H1 (cell line): ENCODE measurements at places on chromosomes 2 and 18. TPM values are rescaled to one million over a fixed set of nuclear protein-coding genes. Genes with fewer than 3 reads are reported as not detected.

DES gene
- 1.5 and 1.8 TPM in 2 replicates for total RNA-seq

AGXT gene
- not detected in 2 replicates for total RNA-seq

GRCh38 chr2:152393377-152393776 is 58.4 kb downstream of the FMNL2 start:
- H3K27me3 ChIP-seq: no peaks in the 10 kb centered on the region
- DNase-seq: no peak
- H3K27ac ChIP-seq: no peak overlapping the region
- no peaks in the 10 kb centered on the region for H3K36me3 ChIP-seq
- no peak overlapping the region for H3K4me3 ChIP-seq

DNA sequence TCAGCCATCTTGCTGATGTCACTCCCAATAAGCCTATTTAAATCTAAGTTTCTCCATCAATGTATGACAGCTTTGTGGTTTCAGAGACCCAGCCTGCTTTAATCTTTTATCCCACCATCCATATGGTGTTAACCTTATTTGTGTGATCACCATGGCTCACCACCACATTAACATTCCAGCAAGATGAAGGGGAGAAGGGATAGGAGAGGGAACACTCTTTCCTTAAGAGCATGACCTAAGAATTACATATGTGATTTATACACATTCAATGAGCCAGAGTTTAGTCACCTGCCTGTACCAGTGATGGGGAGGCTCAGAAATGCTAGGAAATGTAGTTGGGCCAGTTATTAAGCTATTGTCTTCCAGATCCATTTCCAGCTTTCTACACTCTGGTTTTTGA is 44.5 kb upstream of the CHN1 start:
- H3K4me1 ChIP-seq: no peaks in the 10 kb centered on the region
- no peak for DNase-seq
- H3K27me3 ChIP-seq: no peaks in the 10 kb centered on the region
- H3K27ac ChIP-seq: no peak overlapping the region
- no peaks in the 10 kb centered on the region for H3K36me3 ChIP-seq

- no peak overlapping the region for H3K27ac ChIP-seq
- no peak for DNase-seq
- no peaks in the 10 kb centered on the region for H3K36me3 ChIP-seq
- H3K4me3 ChIP-seq: no peak overlapping the region
- H3K4me1 ChIP-seq: peaks cover 9% of the 10 kb centered on the region; the same call in 1 of the 2 replicates
Observed at GRCh38 chr2:191845248-191845715, 1.6 kb downstream of the CAVIN2 start.

DNA sequence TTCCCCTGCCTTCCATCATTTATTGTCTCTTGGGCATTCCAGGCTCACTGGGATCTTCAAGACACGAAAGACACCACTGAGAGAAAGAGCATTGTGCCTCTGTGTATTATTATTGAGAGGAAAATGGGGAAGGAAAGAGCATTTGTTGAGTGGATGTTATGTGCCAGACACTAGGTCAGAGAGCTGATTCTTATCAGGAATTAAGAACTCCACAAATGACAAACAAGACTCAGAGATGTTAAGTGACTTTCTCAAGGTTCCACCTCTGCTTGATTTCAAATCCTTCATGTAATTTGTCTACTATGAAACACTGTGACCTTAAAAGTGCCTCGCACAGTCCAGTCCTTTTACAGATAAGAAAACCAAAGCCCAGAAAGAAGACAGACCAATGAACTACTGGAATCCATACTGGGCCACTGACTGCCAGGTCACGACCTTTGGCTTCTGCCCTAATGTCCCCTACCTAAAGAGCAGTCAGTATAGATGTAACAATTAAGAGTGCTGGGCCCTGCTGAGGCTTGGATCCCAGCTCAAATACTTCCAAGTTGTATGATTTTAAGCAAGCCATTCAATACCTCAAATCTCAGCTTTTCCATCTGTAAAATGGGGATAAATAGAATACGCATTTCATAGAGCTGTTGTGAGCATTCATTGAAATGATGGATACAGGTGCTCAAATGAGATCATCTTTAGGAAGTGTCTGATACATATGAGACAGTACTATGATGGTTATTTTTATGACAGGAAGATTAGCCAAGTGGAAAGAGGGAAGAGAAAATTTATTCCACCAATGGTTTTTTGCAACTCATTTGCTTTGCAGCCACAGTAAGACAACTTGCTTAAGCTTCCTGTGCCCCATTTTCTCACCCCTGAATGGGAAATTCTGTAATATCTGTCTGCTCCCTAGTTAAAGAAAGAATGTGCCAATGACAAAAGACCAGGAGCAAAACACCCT is 10.9 kb downstream of the KLF7 start:
- H3K4me3 ChIP-seq: no peak overlapping the region
- peaks cover 24% of the 10 kb centered on the region for H3K4me1 ChIP-seq
- no peaks in the 10 kb centered on the region for H3K27me3 ChIP-seq

DNA sequence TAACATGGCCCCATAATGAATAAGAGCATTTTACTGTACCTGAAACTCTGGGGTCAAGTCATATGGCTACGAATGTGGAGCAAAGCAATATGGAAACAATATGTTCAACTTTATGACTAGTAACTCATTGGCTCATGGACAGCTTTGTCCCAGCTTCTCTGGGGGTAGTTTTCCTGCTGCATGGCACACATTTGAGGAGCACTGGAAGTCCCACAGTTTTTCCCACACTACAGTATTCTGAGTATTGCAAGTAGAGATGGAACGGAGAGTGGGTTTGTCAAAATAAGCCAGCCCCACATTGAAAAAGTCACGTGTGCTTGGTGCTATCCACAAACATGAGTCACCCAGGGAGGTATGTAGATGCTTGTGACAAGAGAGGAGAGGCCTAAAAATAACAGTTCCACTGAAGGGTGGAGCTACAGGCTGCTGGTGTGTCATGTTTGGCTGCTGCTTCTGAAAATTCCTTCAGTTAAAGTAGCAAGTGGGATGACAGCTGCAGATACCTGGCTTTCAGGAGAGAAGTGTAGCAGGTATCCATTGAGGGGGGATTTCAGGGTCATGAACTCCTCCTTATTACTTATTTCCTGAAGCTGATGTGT is 48.2 kb upstream of the CTAGE1 start:
- DNase-seq: no peak
- peaks cover 8% of the 10 kb centered on the region for H3K4me1 ChIP-seq
- H3K36me3 ChIP-seq: no peaks in the 10 kb centered on the region
- no peak overlapping the region for H3K27ac ChIP-seq

DNA sequence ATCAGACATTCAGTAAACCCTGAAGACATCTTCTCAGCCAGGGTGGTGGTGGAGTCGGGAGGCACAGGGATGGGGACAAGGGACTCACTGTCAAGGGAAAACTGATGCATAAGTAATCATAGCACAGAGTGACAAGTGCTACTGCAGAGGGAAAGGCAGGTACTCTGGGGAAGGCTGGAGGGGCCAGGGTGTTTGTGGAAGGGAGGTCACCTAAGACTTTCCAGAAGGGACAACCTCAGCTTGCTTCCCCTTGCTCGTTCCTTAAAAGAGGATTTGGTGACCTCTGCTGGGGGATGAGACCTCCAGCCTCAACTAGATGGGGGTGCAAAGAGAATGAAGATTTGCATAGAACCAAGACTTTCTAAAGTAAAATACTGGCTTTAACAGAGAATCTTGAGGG is 99.5 kb downstream of the SLC4A3 start:
- H3K27me3 ChIP-seq: no peaks in the 10 kb centered on the region
- H3K4me3 ChIP-seq: no peak overlapping the region
- no peaks in the 10 kb centered on the region for H3K4me1 ChIP-seq
- no peak overlapping the region for H3K27ac ChIP-seq
